K562 (cell line): ENCODE measurements at places on chromosomes 4 and X.

- no peak overlapping the region for H3K27ac ChIP-seq
- no peak overlapping the region for H3K4me3 ChIP-seq
- DNase-seq, result no peak
- H3K27me3 ChIP-seq, result no peaks in the 10 kb centered on the region
- H3K4me1 ChIP-seq, result no peaks in the 10 kb centered on the region
These were observed 212.1 kb upstream of the ATP6AP2 start for GRCh38 chrX:40368611-40369061.

DNA sequence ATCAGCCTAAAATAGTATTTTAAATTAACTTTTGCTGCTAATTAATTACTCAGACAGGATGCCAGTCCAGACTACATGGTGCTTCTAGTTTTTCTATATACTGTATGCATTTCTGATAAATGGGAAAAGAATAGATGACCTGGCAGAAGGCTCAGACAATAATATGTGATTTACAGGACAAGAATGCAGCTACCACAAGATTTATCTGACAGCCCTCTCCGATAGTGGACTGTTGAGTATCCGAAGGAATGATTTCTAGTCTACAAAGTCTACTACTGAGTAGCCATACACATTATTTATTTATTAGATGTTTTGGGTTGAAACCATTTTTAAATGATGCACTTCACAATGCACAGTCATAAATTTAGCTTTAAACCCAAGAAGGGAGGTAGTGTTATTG lies 212.8 kb downstream of the MAB21L2 start:
- DNase-seq, result no peak
- H3K4me3 ChIP-seq, result no peak overlapping the region
- H3K36me3 ChIP-seq, result no peaks in the 10 kb centered on the region; the same call in 1 of the 3 replicates
- no peaks in the 10 kb centered on the region for H3K4me1 ChIP-seq

GRCh38 chr4:138307319-138307718 lies 65.2 kb upstream of the SLC7A11 start:
- H3K27me3 ChIP-seq, result no peaks in the 10 kb centered on the region
- H3K27ac ChIP-seq, result no peak overlapping the region
- no peaks in the 10 kb centered on the region for H3K36me3 ChIP-seq
- DNase-seq, result no peak
- H3K4me3 ChIP-seq, result no peak overlapping the region

- no peaks in the 10 kb centered on the region for H3K27me3 ChIP-seq
- DNase-seq, result no peak
- no peak overlapping the region for H3K27ac ChIP-seq
These were observed 187.3 kb downstream of the MAB21L2 start for GRCh38 chr4:150769248-150769647.

GRCh38 chr4:24611575-24611974 lies 27.2 kb upstream of the DHX15 start:
- H3K4me3 ChIP-seq, result no peak overlapping the region
- no peaks in the 10 kb centered on the region for H3K4me1 ChIP-seq
- H3K36me3 ChIP-seq, result no peaks in the 10 kb centered on the region
- no peak for DNase-seq
- H3K27ac ChIP-seq, result no peak overlapping the region
